ENCODE measurements at places on chromosomes 7 and 10.
A peak's percentile ranks its signal among the peaks of the same experiment; 100 is the strongest.

DNA sequence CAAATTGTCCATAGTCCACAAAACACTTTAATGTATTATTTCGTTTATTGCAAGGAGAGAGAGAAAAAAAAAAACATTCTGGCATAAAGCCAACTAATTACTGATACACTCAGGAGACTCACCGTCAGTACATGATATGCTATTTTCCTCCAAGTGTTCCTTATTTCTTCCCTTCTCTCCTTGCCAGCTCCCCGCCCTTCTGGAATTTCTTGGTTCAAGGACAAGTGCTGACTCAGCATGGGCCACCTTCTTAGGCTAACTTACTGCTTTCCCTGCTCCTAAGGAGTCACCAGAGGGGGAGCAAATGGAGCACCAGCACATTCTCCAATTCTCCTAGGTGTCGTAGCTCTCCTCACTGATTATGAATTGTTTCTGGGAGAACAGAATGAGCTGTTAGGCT, 133.8 kb upstream of the HDAC9 start:
- peak; percentile 7 for DNase-seq

DNA sequence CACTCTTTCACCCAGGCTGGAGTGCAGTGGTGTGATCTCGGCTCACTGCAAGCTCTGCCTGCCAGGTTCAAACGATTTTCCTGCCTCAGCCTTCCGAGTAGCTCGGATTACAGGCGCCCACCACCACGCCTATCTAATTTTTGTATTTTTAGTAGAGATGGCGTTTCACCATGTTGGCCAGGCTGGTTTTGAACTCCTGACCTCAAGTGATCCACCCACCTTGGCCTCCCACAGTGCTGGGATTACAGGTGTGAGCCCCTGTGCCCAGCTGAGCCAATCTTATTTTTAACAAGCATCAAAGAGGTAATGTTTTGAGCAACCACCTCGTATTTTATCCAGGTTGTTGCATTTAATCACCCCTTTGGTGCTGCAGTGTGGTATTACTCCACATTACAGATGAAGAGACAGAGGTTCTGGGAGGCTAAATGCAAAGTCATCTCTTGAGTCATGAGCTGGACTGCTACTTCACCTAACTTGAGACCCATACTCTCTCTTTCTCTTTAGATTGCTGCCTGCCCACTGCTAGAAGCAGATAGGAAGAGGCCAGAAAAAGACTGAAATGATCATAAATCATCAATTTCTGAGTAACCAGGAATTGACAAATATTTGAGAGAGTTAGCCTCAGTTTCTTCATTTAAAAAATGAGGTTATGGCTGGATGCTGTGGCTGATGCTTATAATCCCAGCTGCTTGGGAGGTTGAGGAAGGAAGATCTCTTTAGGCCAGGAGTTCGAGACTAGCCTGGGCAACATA, 116.2 kb downstream of the CAMK1D start:
- no peak for DNase-seq

DNA sequence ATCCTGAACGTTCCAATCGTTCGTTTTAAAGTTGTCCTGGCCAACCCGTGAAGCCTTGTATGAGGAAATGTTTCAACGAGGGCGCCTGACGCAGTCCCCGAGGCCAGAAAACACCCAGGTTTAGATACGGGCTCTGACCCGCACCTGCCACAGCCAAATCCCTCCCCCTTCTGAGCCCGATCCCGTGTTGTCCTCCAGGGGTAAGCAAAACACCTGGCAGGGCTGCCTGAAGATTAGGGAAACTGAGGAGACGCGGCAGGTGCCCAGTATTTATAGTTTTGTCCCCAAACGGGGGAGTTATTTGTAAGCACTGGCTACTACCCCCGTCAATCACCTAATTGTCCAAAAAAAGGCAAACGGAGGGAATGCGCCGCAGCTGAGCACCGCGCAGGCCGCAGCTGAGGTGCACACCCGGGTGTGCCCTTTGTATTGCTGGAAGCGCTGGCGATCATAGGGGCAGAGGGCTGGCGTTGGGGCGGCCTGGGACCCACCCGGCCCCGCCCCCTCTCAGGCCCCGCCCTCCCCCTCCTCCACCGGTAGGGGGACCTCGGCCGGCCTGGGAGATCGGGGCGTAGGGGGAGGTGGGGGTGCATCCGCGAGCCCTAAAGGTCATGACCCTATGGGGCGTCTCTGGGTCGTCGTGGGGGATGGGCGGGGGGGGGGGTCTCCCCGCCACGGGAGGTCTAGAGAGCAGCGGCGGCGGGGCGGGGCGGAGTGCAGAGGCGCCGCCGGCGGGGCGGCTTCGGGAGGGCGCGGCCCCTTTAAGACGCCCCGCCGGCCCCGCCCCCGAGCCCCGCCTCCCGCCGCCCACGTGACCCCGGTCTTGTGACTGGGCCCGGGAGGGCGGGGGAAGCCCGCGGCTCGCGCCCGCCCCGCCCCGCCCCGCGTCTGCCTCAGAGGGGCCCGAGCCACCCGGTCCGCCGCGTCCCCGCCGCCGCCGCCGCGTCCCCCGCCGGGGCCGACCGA, at the start of gene BRI3:
BRI3 (plus strand) TSS at position 896 of the 966 bp plus-strand sequence. CDS start 110 bp downstream, outside the sequence.
- peak; percentile 78 for DNase-seq

GRCh38 chr7:41921453-41921981, 218.6 kb upstream of the INHBA start:
- DNase-seq = no peak

DNA sequence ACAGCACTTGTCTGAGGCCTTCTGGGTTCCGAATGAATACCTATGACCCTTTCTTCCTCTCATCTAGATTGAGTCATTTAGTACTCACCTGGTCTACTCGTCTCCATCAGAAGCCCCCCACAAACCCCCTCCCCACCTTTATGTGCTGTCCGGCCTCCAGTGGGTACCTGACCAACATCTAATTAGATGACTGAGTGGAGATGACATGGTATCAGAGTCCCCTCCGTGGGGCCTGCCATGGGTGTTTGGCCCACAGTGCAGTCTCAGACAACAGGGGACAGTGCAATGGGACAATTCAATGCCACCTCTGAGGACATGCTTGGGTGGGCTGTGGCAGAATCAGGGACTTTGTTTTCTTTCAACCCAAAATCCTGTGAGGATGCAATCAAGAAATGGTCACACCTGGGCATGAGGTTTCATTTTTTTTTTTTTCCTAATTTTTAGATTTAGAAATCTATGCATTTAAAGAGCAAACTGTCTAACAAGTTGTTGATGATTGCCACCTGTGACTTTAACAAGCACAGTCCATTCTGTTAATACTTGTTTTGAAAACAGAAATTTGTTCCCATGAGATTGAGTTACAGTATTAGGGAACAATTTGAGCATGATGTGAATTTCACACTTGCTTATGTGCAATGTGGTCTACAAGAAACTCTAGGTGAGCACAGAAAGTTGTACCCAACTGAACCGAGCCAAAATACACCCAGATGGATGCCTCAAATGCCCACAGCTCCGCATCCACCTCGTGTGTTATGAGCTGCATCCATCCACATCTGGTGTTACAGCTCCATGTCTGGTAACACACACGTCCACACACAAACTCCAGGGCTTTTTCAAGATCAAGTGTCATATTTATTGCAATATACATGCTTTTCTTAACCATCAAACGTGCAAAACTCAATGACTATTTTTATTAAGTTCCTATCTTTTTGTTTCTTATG, 27.5 kb downstream of the GPRIN2 start:
- no peak for DNase-seq

- DNase-seq = no peak
Measured at GRCh38 chr10:120086066-120086465, 193.5 kb downstream of the SEC23IP start.

- no peak for DNase-seq
Measured at GRCh38 chr7:36659172-36659516, 65.2 kb downstream of the AOAH start.

GRCh38 chr10:96830511-96831199, 1.4 kb upstream of the LCOR start:
- DNase-seq = peak; percentile 42

GRCh38 chr7:107469929-107470328, at the start of gene GPR22:
Gene GPR22, plus strand, starts transcription at chr7:107470057. Its CDS starts 4,004 bp downstream, at chr7:107474061.
- no peak for DNase-seq

GRCh38 chr7:36896956-36897590, 172.8 kb upstream of the AOAH start:
- DNase-seq = no peak

DNA sequence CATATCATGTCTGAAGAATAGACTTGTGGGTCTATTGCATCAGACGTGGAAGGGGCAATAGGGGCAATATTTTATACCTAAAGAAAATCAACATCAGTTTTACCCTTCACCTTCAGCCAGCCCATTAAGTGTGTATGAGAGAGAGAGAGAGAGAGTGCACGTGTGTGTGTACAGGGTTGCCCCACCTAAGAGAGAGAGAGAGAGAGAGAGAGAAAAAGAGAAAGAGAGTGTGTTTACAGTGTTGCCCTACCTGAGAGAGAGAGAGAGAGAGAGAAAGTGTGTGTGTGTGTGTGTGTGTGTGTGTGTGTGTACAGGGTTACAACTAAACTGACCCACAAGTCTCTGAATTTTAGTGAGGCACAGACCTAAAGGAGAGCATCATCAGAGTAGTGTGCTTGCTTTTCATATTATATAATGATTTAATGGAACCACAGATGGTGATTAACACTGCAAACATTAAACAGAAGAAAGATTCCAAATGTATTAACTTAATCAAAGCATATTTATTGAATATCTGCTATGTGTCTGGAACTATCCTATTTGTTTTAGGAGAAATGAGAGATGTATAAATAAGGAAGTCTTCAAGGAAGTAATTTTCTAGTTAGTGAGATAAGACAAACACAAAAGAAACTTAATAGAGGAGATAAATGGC, 66.8 kb downstream of the CD36 start:
- DNase-seq = no peak

DNA sequence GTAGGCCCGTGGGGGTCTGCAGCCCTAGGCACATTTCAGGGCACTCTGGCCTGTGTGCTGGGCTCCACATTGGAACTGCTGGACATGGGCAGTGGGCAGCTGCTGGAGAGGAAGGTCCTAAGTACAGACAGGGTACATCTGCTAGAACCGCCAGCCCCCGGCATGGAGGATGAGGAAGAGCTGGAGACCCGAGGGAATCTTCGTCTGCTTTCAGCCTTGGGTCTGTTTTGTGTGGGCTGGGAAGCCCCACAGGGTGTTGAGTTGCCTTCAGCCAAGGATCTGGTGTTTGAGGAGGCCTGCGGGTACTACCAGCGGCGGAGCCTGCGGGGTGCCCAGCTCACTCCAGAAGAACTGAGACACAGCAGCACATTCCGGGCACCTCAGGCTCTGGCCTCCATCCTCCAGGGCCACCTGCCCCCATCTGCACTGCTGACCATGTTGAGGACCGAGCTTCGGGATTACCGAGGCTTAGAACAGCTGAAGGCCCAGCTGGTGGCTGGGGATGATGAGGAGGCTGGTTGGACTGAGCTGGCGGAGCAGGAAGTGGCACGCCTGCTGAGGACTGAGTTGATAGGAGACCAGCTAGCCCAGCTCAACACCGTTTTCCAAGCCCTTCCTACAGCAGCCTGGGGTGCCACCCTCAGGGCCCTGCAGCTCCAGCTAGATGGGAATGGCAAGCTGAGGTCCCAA, 1.4 kb downstream of the HPS6 start:
- DNase-seq = no peak

- DNase-seq = no peak
Measured at GRCh38 chr7:116588641-116589594, 64.1 kb downstream of the CAV1 start.

GRCh38 chr10:30782537-30783461, 153.2 kb upstream of the LYZL2 start:
- DNase-seq = no peak

GRCh38 chr7:155418304-155418703, 39.6 kb upstream of the EN2 start:
- no peak for DNase-seq

DNA sequence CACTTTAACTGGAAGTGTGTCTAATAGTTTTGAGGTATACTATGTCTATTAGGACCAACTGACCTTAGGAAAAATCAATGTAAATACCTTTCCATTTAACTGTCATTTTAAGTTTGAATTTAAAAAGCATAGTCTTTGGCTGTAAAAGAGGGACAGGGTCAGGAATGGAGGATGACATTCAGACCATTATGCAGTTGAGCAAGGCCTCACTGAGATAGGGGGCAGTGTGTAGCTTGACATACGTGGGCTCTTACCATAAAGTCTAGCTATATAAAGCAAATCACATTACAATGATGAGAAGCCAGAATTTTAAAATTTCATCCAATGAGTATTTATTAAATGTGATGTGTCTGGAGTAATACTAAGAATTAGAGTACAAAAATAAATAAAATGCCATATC, 17.9 kb downstream of the PALS2 start:
- no peak for DNase-seq

DNA sequence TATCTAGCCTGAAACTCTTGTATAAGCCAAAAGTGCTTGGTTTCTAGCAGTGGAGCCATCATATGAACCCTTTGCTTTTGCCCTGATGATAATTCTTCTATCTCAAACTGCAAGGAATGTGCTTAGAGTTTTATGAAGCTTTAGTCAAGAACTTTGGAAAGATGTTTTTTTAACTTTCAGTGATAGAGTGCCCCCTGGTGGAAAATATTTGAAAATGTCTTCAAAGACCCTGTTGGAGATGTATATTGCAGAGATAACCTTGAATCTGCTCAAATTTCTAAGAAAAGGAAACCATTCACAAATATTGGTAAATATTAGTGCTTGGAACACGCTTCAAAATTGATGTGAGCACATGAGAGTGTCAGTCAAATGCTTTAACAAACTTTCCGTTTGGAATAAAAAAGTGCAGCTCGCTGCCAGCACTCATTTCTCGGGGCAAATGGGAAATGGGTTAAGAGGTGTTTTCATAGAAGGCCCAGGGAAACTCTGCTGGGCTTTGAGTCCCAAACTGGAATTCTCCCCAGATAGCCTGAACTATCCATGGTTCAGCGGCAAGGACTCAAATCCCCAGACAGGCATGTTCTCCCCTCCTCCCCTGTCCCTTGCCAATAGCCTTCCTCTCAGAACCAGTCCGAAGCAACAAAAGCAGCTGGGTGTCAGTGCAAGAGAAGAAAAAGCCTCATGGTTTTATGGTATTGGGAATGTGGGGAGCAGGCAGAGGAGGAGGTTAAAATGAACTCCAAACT, 129.3 kb downstream of the MYOF start:
- no peak for DNase-seq

DNA sequence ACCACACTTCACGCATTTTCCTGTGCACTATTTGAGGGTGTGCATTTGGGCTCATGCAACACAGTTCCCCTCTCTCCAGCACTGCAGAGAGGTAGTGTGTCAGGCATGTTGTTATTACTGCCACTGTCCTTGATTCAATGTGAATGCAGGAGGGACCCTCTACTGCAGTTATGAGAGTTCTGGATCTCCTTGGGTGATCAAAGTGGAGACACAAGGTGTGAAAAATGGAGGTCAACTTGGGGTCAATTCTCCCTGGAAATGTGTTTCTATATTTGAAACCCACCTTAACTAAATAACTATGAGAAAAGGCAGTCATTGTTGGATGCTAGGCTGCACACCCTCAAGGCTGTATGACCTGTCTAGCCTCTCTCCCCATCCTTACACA, 73.9 kb upstream of the FAM171A1 start:
- no peak for DNase-seq

GRCh38 chr7:6159097-6159483, 113.3 kb downstream of the CYTH3 start:
- no peak for DNase-seq

- peak; percentile 52 for DNase-seq
Measured at GRCh38 chr10:124354411-124355382, 64.0 kb downstream of the OAT start.

- no peak for DNase-seq
Measured at GRCh38 chr10:96789571-96790108, 42.5 kb upstream of the LCOR start.

- DNase-seq = no peak
Measured at GRCh38 chr10:78028438-78029268, 662 bp downstream of the POLR3A start.

GRCh38 chr7:95828824-95829790, 56.8 kb downstream of the DYNC1I1 start:
- DNase-seq = no peak
